ENCODE measurements at places on chromosomes 3 and 15.

GRCh38 chr3:177729956-177730681, 532.8 kb upstream of the TBL1XR1 start:
- no peak for DNase-seq

DNA sequence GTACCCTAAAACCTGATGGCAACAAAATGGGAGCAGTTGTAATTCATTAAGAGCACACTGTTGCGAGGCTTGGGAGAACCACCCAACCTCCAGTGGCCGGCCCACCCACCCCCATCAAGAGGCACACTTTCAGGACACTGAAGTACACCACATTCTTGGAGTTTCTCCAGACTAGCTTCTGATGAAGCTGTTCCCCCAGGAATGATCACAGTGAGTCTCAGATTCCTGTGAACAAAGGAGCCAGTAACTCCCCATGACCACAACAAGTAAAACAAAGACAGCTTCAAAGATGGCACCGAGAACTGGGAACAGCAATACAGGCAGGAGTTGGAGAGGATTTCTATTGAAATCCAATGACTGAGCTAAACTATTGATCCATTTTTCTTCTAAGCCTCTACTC, 126.0 kb downstream of the ST8SIA2 start:
- DNase-seq: no peak

DNA sequence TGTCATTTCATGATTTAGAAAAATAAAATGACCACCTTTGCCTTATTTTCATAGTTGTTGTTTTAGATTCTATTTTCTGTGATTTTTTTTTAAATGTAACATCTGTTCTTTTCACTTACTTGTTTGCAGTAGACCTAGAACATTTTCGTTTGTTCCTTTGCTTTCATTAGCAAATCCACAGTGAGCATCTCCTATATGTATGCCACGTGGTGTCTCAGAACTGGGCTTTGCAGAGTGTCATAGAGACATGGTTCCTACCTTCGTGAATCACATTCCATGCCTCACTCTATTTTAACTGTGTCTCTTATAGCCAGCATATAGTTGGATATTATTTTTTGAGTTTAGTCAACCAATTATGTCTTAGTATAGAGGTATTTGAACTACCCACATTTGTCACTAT, 118.2 kb downstream of the KLF13 start:
- no peak for DNase-seq

- peak; percentile 18 for DNase-seq
Measured at GRCh38 chr3:197753263-197753662, 3.6 kb downstream of the FYTTD1 start.

GRCh38 chr3:12234192-12234591, 54.7 kb upstream of the PPARG start:
- DNase-seq: no peak

DNA sequence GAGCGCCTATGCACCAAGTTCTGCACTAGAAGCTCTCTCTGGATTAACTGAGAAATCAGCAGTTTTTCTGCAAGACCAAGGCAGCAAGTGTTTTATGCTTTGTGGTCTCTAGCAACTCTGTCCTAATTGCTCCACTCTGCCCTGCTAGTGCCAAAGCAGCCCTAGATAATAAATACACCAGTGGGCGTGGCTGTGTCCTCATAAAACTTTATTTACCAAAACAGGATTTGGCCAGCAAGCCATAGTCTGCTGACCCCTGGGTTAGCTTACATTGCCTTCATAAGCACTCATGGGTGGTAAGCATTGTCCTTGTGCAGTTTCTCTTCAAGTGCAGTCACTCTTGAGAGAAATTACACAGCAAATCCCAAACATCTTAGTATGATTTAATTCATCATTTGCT, 30.7 kb upstream of the SLC24A5 start:
- DNase-seq: no peak

DNA sequence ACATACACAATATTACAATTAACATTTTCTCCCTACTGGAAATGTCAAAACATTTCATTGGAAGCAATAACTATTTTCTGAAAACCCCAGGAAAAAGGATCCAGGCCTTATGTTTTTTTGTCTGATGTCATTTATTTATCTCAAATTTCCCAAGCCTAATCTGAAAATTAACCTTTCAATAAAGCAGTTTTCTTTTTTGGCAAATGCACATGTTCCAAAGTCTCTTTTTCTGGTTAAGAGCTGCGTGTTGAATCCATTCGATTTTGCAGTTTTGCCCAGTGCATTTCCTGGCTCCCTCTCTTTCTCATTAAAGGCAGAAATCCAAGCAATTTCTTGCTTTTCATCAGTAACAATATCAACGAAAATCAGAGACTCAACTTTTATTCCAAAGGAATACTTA, 222.3 kb downstream of the NR1D2 start:
- no peak for DNase-seq

GRCh38 chr15:99257107-99257750, 5.9 kb downstream of the LRRC28 start:
- DNase-seq: no peak

DNA sequence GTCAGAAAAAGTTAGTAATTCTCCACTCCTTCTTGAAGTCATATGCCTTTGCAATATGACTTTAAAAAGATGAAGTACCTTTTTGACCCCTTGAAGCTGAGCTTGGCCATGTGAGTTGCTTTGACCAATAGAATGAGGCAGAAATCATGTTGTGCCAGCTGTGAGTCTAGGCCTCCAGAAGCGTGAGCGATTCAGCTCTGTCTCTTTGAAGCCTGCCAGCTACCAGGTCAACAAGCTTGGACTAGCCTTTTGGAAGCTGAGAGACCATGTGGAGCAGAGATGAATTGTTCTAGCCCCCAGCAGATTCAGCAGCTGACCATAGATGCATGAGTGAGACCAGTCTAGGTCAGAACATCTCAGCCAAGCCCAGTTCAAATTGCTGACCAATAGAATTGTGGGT, 69.8 kb upstream of the EOMES start:
- DNase-seq: no peak

- DNase-seq: no peak
Measured at GRCh38 chr15:87582169-87582568, 674.4 kb downstream of the NTRK3 start.

DNA sequence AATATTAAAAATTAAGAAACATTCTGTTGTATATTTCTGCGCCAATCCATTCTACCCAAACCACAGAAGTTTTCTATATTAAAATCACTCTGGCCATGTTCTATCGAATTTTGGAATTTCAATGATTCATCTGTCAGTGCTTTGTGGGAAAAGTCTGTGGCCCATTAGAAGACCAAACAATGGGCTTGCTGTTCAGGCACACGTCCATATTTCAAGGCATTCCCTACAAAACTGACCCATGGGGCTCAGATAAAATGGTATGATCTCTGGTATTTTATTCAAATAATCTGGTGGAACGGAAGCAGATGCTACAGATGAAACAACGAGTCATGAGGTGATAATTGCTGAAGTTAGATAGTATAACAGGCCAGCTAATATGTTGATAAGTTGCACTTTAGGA, 12.4 kb downstream of the NPHP3 start:
- DNase-seq: no peak

DNA sequence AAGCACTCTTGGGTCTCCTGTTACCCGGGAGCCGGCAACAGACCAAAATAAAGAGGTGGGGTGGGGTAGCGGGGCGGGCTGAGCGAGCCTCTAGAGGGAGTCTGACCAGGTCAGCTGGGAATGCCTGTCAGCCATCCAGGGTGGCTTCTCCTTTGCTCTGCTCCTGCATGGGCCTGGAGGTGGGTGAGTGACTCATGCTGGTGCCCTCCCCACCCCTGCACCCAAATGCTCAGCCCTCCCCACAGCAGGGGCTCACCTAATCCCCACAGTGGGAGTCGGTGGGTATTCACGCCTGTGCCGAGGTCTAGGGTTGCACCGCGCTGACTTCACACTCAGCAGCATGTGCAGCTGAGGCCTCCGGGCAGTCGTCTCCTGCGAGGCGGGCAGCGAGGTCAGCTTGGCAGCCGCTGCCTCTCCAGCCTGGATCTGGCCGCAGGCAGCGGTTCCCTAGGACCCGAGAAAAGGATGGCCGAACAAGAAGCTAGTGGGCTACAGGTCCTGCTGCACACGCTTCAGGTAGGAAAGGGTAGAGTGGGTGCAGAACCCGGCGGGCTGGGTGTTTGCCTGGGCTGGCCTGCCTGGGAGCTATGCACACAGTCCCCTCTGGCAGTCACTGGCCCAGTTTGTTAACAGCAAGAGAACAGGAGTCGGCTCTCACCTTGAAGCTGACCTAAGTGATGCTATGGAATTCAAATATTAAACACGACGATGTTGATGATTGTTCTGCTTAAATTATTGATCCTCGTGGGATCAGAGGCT, at the start of gene AGBL1:
Gene AGBL1, plus strand, starts transcription at position 364 of the 759 bp plus-strand sequence.
- no peak for DNase-seq

- DNase-seq: peak; percentile 19
Measured at GRCh38 chr3:133927540-133928066, 31.9 kb upstream of the RAB6B start.

DNA sequence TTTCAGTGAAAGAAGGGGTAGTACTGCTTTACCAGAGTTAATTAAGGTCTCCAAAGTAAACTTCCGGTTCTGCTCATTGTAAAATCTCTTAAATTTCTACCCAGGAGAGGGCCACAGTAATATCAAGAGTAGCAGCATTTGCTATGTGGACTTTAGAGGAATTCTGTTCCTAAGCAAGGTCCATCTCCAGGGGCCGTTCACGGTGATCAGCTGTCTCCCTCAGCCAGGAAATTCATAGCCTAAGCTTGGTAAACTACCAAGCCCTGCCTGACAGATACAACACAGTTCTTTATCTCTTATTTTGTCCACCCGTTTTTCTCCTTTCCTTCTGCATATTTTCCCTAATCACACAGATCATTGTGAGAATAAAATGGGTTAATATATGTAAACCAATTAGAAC, 2.3 kb downstream of the DUT start:
- no peak for DNase-seq

GRCh38 chr3:53103397-53104296, 26.6 kb downstream of the RFT1 start:
- no peak for DNase-seq

DNA sequence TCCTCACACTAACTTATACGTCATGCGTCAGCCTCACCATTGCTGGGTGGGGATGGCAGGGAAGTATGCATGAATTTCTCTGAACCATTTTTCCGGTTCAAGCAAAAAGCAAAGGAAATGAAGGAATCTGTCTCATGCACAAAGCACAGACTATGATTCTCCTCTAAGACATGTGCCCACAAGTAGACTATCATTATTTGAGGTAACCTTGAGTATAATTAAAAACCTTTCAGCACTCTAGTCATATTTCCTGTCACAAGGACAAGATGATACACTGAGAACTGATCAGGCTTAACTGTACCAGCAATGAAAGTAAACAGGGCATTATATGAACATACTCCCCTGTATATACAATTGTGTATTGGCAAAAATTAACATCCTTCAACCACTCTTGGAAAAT, 56.7 kb upstream of the TSC22D2 start:
- no peak for DNase-seq

DNA sequence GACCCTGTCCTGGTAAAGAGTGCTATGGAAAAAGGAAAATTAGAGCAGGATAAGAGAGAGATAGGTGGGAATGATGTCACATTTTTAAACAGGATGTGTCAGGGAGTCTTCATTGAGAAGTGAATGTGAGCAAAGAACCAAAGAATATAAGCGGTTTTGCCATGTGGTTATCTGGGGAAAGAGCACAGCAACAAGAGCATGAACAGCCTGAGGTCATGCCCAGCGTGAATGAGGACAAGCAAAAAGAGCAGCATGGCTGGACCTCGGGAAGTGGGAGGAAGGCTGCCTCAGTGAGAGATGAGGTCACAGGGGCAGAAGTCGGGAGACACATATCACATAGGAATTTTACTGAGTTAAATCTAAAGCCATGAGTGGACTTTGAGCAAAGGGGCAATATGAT, 82.8 kb upstream of the HES1 start:
- DNase-seq: no peak

DNA sequence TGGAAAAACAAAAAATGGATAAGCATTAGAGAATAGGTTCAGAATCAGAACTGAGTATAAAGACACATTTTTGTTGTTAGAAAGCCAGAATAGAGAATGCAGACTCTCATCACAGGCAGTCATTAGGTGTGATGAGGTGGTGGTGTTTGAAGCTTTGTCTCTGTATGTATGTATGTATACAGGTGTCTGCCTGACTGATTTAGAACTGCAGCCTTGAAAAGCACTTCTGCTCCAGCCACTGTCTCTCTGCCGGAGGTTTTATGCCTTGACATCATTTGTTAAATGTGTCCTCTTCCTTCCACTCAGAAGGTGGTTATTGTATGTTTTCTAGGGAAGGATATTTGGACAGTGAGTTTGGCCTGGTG, 80.7 kb upstream of the ZBED2 start:
- no peak for DNase-seq

DNA sequence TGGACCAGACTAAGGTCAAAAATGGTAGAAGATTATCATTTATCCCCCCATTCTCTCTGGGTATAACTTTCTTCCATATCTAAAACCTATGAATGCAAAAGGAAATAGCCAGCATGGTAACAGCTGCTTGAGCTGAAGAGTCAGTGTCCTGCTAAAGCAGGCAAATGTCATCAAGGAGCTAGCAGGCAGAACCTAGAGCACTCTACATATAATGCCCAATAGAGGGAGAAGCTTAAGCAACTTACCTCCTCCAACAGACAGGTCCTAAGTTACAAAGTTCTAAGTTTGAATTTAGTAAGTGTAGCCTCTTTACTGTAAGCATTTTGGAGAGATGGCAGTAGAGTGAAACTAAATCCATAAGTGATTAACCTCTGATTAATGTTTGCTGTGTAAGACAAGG, 7.7 kb downstream of the RAF1 start:
- peak; percentile 6 for DNase-seq

- DNase-seq: no peak
Measured at GRCh38 chr3:64138656-64139375, 86.5 kb downstream of the PRICKLE2 start.

DNA sequence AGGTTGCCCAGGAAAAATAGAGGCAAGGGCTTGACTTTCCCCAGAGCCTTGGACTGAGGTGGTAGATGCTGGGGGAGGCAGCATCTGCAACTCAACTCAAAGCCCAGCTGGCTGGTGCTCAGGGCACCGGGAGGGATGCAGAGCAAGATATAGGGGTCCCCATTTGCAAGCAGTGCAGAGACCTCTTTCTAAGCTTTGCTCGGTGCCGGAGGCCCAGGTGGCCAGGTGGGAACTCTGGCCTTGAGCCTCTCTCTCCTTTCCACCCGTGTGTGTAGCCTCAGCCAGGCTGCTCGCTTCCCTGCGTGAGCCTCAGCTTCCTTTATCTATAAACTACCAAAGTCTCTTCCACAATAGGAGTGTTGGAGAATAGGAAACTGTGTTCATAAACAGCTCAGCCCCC, 36.5 kb downstream of the SLC6A6 start:
- no peak for DNase-seq

DNA sequence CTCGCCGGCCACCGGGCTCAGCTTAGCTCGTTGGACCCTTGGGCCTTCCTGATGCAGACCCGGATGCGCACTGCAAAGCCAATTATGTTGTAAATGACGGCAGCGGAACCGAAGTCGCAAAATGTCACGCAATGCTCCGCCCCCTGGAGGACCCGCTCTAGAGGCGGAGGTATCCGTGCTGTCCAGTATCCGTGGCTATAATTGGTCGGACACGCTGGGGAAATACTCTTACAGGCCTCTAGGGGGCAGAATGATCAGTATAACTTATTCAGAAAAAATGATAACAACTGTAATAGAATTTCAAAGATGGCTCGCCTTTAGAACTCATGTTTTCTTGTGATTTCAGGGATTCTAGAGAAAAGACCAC, at the start of gene PRR23B:
Gene PRR23B, minus strand, starts transcription at position 59 of the 367 bp plus-strand sequence. CDS start 265 bp downstream, outside the sequence.
- DNase-seq: peak; percentile 2

- no peak for DNase-seq
Measured at GRCh38 chr15:27706300-27706699, 392.8 kb downstream of the OCA2 start.

GRCh38 chr3:277873-278272, 81.3 kb downstream of the CHL1 start:
- no peak for DNase-seq
